Karpas-422 (cell line): ENCODE measurements at places on chromosomes 5 and 9.

DNA sequence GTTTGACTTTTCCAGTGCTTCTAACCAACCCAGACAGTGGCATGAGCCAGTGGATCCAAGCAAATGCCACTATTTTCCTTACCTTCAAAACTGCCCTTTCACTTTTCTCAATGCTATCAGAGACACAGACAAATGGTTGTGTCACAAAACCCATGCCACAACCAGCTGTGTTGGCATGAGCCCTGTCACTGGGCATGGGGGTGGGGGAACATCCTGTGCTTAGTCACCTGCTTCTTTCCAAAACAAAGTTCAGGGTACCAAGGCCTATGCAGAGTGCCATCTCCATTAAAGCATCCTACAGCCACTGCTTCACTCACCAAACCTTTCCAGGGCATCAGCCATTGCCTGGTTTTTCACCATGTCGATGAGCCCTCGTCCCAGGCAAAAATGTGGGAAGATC lies 30.1 kb downstream of the NIPSNAP3B start:
- no peak for DNase-seq

- DNase-seq: no peak
Measured at GRCh38 chr5:94977437-94977836, 307.5 kb downstream of the MCTP1 start.

DNA sequence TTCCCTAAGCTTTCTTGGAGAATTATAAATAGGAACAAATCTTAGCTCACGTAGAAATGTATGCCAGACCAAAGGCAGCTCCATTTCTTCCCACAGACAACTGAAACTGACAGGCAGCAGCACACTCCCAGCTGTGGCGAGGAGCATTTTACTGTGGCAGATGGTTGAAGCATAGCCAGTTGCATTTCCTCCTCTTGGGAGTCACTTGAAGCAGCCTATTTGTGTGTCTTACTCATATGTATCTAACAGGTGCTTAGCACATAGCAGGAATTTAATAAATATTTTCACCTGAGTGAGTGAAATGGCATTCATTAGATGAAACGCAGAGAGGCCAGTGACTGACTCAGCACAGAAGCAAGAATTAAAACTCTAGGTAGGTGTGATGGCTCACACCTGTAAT lies 12.3 kb upstream of the MTMR12 start:
- peak; percentile 75 for DNase-seq

DNA sequence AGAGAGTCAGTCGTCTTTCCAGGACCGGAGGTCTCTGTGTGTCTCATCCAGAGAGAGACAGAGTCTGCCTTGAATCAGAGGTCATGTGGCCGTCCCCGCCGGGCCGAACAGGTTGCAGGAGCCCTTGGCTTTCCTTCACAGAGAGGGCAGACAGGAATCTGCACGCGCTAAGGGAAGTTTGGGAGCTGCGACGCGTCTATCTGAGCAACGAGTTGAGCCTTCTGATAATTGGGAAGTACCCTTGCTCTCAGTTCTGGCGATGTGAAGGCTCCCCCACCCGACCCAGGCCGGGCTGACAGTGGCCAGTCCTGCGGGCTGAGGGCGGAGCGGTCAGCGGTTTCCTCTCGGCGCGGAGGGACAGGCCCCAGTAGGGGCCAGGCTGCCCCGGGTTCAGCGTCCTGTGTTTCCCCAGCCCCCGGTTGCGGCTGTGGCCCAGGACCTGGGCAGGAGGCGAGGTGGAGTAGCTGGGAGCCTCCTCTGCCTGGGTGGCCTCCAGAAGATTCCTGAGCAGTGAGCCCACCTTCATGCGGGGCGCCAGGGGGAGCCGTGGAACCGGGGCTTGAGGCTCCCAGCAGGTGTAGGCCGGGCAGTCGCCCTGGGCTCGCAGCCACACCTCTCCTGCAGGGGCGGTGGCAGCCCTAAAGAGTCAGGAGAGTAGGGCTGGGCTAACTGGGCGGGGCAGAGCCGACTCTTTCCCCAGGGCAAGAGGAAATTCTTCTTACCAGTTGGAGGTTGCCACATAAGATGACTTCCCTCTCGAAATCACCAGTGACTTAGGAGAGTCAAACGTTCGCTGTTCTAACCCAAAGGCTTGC lies 13.9 kb downstream of the NR2F1 start:
- DNase-seq: peak; percentile 48

DNA sequence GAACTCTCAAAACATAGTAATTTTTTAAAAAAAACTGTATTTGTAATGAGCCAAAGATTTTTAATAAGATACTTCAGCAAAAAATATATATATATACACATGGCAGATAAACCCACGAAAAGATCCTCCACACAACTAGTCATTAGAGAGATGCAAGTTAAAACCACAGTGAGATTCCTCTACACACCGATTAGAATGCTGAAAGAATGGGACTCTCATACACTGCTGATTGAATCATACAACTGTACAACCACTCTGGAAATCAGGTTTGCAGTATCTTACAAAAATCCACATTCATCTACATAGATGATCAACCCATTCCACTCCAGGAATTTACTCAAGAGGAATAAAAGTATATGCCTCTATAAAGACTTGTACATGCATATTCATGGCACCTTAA lies 43.7 kb downstream of the RASEF start:
- DNase-seq: no peak

DNA sequence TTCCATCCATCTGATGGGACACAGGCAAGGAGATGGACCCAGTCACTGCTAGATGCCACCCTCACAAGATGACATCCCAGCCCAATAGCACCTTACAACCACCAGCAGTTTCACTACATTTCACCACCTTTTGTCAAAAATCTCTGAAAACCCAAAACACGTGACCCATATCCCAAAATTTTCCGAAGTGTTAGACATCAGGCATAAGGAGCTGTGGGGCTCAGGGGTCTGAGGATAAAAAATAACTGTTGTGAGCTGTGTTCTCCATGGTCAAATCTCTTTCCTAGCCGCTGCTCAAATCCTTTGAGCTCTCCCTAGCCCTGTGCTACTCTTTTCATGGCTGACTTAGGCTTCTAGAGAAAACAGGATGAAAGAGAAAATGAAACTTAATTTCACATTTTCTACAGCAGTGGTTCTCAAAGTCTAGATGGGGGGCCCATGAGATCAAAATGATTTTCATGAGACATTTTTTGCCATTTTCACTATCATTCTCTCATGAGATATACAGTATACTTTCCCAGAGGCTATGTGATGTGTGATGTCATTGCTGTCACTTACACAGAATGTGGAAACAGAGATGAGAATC lies 40.7 kb downstream of the TIMD4 start:
- DNase-seq: no peak

DNA sequence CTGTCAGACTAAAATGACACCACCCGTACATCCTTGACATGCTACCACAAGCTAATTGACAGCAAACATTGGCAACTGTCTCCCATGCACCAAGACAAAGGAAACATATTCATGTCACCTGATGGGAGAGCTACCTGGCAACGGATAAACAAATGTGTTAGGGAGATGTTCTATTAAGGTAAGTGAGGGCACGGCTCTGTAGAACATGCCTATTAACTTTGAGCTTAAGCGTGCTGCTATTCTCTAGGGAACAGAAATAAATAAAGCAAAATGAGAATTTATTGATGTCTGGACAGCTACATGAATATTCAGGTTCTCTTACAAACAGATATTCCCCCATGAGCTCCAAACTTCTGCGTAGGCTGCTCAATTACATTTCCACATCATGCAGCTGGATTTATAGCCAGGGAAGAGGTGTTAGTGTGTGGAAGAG lies 361.4 kb upstream of the RFX3 start:
- no peak for DNase-seq

- DNase-seq: no peak
Measured at GRCh38 chr9:27196383-27196782, 87.4 kb downstream of the TEK start.

DNA sequence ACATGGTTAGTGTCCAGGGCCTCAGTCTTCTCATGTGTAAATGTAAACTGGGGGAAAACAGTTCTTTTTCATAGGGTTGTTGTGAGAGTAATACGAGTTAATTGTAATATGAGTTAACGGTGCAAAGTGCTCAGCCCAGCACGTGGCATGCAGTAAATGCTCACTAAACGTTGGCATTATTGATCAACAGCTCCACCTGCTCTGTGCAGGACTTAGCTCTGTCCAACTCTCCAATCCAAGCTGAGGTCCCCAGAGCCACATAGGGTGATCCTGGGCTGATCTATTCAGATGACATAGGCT lies 28.3 kb downstream of the SPOCK1 start:
- no peak for DNase-seq

DNA sequence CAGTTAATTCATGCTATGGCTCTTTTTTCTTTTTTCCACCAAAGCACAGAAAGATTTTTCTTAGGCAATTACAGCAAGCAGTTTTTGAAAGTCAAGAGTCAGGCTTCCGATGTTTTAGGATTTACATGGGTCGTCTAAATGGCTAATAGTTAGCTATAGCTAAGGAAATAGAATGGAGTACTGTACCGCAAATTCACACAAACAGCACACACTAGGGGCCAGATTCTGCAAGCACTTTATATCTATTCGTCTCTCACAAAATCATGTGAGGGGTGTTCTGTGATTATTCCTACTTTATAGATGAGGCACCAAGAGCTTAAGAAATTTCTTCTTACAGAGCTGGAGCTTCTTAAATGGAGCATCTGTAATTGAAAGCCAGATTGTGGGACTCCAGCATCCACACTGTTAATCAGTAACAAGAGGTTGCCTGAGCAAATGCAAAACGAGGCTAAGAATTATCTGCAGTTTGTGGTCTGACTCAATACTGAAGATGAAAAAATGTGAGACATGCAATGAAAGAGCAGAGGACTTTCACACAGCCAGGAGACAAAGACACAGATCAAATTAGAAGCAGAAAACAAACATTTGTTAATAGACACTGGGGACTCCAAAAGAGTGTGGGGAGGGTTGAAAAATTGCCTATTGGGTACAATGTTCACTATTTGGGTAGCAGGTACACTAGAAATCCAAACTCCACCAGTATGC lies 62.7 kb upstream of the CTXN3 start:
- DNase-seq: no peak

GRCh38 chr5:113245427-113246225 lies 189.2 kb downstream of the TSSK1B start:
- no peak for DNase-seq

- no peak for DNase-seq
Measured at GRCh38 chr9:126373241-126373640, 46.6 kb downstream of the MVB12B start.

DNA sequence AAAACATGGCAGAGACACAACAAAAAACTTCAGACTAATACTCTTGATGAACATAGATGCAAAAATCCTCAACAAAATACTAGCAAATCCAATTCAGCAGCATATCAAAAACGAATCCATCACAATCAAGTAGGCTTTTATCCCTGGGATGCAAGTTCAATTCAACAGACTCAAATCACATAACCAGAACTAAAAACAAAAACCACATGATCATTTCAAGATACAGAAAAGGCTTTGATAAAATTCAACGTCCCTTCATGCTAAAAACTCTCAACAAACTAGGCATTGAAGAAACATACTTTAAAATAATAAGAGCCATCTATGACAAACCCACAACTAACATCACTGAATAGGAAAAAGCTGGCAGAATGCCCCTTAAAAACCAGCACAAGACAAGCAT lies 93.6 kb downstream of the TUSC1 start:
- DNase-seq: no peak

DNA sequence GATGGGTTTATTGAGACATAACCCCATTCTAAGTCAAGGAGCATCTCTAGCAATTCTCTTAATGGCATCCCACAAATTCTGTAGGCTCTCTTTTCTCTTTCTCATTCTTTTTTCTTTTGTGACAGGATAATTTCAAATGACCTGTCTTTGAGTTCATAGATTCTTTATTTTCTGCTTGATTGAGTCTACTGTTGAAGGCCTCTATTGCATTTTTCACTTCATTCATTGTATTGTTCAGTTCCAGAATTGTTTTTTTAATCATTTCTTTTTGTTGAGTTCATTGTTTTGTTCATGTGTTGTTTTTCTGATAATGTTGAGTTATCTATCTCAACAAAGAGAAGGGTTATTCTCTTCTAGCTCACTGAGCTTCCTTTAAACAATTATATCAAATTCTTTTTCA lies 144.7 kb upstream of the IL12B start:
- no peak for DNase-seq

DNA sequence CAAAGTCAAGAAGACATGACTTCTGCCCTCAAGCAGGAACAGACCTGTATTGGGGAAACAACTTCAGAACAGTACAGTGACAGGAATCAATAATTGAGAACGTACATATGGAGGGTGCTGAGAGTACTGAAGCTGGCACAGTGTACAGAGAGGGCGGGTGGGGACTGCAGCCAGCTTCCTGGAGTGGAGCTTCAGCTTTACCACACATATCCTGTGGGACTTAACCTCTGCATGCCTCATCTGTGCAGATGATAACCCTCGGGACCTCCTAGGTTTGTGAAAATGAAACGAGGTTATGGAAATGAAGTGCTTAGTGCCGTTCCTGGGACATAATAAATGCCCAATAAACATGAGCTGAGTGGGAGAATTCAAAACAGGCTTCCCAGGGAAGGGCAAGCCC lies 22.1 kb upstream of the RARS1 start:
- DNase-seq: no peak

- no peak for DNase-seq
Measured at GRCh38 chr9:107650321-107650720, 160.8 kb upstream of the KLF4 start.

- DNase-seq: no peak
Measured at GRCh38 chr9:10686943-10687342, 74.1 kb upstream of the PTPRD start.

DNA sequence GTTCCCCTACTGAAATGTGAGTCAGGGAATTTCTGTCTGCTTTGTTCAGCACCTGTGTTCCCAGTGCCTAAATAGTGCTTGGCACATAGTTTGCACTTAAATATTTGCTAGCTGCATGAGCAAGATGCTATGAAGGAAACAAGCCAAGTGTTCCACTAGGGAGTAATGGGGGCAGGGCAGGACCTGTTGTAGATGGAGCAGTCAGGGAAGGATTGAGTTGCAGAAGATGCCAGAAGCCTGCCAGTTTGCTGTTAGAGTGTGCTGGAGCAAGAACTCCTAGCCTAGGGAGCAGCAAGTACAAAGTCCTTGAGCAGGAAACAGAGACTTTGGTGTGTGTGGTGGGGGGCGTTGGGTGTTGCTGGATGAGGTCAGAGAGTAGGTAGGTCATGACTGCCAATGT lies 87.5 kb downstream of the DAB2IP start:
- no peak for DNase-seq

DNA sequence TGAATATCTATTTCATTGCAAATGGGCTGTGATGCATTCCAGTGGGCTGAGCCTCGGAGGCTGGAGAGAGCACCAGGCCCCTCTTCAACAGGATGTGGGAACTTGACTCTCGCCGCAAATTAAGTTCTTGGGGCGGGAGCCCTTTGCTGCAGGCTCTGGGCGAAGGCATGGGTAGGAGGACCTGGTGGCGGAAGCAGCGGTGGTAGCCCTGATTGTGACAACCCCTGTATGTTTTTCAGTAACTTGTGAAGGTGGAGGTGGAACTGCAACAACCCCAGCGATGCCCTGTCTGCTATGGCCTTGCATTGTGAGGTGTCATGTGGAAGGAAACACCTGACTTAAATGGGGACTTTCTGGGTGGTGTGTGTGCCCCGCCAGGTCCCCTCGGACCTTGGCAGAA lies 9.4 kb downstream of the FYB1 start:
- DNase-seq: no peak
